ENCODE measurements at places on chromosomes 16 and 17. TPM values are rescaled to one million over a fixed set of nuclear protein-coding genes. Genes with fewer than 3 reads are reported as not detected.

The CHST4 gene
- 0.59 TPM for total RNA-seq

The SRRM2 gene
- 541 TPM for total RNA-seq

The CRYBA1 gene
- total RNA-seq, result not detected

The MT1M gene
- total RNA-seq, result 0.39 TPM

The GLOD4 gene
- 80.7 TPM for total RNA-seq

The KCNJ12 gene
- 5.8 TPM for total RNA-seq

The TBX2 gene
- 0.71 TPM for total RNA-seq

The SEC14L5 gene
- 0.27 TPM for total RNA-seq

GRCh38 chr17:74818291-74818938, 41.3 kb downstream of the GRIN2C start:
- no peak for DNase-seq

- no peak for DNase-seq
These were observed 19.5 kb downstream of the PMM2 start for GRCh38 chr16:8816967-8817655.

- DNase-seq, result no peak
These were observed 42.6 kb downstream of the ABCA9 start for GRCh38 chr17:69018022-69018615.

DNA sequence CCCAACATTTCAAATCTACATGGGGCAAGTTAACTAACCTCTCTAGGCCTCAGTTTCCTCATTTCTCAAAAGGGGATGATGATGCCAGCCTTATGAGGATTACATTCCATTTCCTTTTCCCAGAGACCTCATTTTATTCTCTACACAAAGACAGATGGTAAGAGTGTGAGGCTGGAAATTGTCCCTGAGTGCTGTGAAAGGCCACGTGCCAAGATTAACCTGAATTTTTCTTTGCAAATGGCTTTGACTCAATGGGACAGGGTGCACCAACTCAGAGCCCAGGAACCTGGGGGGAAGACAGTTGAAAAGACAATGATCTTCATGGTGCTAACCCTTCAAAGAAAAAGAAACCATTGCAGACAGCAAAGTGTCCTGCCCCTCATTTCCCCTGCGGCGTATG, 332.8 kb downstream of the TMEM114 start:
- no peak for DNase-seq

- DNase-seq, result no peak
These were observed 1.4 kb upstream of the CRYM start for GRCh38 chr16:21279501-21279900.

GRCh38 chr17:65552214-65552613, 9.2 kb downstream of the AXIN2 start:
- no peak for DNase-seq

- DNase-seq, result no peak
These were observed 144.3 kb downstream of the VPS53 start for GRCh38 chr17:570388-570787.

DNA sequence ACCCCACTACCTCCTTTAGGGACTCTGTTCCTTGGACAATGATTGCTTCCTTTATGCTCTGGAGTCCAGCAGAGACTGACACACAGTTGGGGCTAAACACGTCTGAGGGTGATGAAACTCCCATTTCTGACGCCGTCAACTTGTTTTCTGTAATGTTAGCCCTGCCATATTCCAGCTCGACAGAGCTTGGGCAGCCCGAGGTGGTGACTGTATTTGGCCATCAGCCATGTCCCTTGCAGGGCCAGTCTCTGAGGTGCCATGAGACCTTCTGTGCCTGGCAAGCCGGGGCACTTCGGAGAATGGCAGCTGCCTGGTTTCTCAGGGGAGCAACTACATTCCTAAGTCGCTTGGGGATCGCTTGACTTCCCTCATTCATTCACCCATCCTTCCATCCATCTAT, 278.9 kb upstream of the TNRC6C start:
- DNase-seq, result no peak

GRCh38 chr17:41377546-41377945, 4.6 kb downstream of the KRT34 start:
- DNase-seq, result no peak

GRCh38 chr17:50221864-50222545, 20.6 kb upstream of the COL1A1 start:
- no peak for DNase-seq

DNA sequence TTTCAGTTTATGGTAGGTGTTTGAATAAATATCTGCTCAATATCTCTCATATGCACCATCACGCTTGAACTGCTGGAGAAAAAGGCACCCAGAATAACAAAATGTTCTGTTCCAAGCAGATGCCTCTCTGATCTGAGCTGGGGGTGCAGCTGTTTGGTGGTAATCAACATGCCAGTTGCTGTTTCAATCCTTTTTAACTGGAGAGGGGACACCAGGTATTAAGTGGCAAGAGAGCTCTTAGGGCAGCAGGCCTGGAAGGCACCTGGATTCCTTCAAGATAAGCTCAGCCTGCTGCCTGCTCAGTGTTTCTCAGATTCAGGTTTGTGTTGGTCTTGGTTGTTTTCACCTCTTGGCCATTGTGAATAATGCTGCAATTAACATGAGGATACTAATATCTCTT, 27.2 kb upstream of the VAT1L start:
- DNase-seq, result no peak

GRCh38 chr17:47862621-47863440, 11.9 kb upstream of the SP6 start:
- peak; percentile 66 for DNase-seq

GRCh38 chr16:3623642-3624041, 12.2 kb upstream of the SLX4 start:
- DNase-seq, result no peak

- no peak for DNase-seq
These were observed 132.1 kb downstream of the CDH13 start for GRCh38 chr16:82758904-82759303.

DNA sequence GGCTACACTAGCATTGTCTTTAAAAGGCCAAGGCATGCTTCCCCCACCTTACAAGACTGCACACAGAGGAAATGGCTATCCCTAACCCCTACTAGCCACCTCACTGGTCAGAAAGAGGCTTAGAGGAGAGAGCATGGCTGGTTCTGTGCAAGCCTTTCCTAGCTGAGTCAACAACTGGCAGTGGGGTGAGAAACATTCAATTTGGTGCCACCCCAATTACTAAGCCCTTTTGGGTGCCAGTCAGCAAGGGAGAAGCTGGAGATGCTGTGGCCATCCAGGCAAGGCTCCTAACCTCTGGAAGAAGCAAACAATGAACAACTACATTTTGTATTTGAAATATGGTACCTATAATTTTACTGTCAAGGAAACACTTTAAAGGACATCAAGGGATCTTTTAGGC, 4.7 kb upstream of the KAT7 start:
- DNase-seq, result no peak

- no peak for DNase-seq
These were observed 1.0 kb downstream of the NHERF1 start for GRCh38 chr17:74749279-74750038.

DNA sequence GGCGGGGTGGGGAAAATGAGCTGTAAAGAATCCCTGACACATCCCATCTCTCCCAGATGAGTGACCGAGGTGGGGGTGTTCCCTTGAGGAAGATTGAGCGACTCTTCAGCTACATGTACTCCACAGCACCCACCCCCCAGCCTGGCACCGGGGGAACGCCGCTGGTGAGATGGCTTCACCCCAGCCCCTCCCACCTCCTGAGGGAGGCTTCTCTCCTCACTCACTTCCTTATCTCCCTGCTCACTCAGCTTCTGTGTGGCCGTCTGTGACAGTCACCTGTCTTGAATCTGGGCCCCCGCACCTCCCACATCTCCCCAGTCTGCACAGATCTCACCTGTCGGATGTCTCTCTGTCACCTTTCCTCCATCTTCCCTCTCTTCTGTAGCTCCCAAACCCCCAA, 13.4 kb downstream of the PDK2 start:
- DNase-seq, result no peak

GRCh38 chr17:3732210-3732621, 8.5 kb downstream of the HASPIN start:
- DNase-seq, result no peak

GRCh38 chr17:39769974-39770587, 32.3 kb downstream of the GRB7 start:
- DNase-seq, result peak; percentile 63

DNA sequence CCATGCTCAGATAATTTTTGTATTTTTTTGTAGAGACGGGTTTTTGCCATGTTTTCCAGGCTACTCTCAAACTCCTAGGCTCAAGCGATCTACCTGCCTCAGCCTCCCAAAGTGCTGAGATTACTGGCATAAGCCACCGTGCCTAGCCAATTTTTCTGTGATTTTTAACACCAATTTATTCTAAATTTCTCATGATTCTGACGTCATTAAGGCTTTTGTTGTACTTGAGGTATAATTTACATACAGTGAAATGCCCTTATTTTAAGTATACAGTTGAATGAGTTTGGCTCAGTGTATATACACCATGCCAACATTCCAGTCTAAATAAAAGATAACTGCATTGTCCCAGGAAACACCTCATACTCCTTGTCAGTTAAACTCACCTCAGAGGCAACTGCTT, 77.4 kb downstream of the TMEM132E start:
- no peak for DNase-seq

- DNase-seq, result no peak
These were observed 20.8 kb downstream of the ZNRF1 start for GRCh38 chr16:75019586-75019985.

DNA sequence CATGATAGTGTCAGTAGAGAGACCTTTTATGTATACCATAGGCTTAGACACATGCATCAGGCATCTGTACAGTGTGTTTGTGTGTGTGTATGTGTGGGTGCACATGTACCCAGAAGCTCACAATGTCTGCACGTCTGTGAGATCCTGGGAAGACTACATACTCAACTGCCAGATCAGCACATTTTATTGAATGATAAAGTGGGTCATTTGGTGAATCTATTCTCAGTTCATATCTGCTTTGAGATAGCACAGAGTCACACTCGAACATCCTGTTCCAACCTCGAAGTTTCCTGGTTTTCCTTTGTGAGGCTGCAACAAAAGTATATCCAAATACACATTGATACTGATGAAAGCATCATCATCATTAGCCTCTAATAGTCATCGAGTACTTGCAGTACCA, 63.6 kb downstream of the MAF start:
- DNase-seq, result no peak

DNA sequence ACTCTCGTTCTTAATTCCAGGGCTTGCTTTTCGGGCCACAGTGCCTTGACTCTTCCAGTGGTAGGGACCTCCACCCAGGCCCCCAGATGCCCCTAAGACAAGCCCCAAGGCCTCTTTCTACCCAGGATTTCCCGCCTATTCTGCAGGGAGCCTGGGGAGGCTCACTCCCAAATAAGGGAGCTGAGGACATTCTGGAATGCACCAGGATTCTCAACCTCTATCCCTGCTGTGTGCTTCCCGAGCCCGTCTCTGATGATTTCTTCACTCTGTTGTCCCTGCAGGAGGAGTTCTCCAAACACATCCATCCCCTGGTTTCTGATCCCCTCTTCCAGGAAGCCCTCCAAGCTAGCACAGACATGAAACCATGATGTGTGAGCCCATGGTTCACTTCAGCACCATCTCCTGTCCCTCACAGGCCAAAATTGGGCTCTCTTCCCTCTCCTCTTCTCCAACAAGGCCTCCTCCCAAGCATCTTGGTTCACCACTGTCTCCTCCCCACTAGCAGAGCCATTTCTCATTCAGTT, 255.9 kb downstream of the KATNIP start:
- DNase-seq, result no peak

- no peak for DNase-seq
These were observed 1672.0 kb downstream of the TP53TG3F start for GRCh38 chr16:35131429-35131828.

DNA sequence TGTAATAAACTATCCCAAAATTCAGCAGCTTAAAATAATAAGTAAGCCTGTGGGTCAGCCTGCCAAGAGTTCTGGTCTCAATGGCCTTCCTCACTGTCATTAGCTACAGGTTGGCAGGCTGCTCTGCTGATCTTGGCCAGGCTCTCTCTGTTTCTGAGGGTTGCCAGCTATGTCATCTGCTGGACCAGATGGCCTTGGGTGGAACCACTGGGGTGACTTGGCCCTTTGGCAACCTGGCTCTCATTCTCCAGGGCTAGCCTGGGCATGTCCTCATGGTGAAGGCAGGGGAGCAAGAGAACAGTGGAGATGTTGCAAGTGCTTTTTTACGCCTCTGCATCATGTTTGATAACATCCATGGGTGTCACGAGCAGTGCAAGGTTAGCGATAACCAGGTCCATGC, 13.9 kb downstream of the ITGAM start:
- no peak for DNase-seq

- DNase-seq, result no peak
These were observed 53.9 kb upstream of the ALOX12 start for GRCh38 chr17:6941989-6942388.

DNA sequence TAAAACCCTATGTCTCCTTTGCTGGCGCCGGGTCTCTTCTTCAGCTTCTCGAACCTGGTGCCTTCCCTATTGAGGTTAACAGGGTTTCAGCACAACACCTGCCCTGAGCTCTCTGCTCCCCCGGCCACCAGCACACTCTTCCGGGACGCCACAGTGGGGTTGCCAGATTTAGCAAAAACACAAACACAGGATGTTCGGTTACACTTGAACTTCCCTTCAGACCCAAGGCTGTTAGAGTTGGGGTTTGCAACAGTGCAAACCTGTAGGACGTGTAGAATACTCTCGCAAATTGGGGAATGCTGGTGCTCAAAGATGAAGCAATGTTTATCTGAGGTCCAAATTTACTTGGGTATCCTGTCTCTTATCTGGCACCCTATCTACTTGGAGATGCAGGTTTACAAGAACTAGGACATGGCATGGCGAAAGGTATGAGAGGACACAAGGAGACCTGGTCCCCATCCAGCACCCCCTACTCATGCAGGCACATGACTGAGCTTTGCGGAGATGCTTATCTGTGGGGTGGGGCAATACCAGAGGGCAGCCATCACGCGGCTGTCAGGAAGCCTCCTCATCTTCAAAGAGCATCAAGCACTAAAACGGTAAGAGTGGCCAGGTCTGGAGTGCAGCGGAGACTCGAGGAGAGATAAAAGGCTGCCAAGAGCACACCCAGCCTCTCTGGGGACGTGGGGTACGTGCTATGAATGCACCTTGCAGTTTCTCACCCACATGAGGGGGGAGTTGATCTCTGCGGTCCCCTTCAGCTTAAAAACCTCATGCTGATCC, 52.8 kb downstream of the SDK2 start:
- DNase-seq, result no peak

GRCh38 chr16:77759821-77760220, 28.5 kb upstream of the VAT1L start:
- DNase-seq, result no peak

DNA sequence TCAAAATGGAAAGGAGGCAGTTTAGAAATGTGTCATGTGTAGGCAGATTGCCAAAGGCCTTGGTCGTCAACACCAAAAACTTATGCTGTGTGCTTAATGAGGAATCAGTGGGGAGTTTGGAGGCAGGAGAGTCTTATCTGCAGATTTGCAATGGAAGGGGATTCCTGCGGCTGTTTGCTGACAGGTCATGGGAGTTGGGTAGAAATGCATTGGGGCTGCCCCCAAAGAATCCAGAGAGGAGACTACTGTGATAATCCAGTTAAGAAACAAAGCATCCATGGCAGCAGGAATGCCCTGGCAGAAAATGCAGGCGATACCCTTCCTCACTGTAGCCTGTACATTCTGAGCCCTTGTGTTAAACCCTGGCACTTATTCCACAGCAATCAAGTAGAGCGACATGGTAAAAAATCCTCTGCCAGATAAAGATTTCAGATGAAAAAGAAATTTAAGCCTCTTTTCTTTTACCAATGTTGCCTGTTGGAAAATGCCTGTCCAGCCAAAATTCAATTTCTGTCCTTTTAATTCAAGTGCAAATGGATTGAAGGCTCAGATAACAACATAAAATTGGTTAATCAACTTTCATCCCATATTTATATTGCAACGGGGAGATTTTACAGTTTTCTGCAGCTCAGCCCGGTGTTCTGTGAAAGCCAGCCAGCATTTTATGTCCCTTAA, 491.0 kb upstream of the CDH5 start:
- DNase-seq, result no peak

GRCh38 chr16:1281517-1281916, 25.6 kb downstream of the TPSD1 start:
- no peak for DNase-seq
